A673 (cell line): ENCODE measurements at places on chromosomes 16 and 17.

DNA sequence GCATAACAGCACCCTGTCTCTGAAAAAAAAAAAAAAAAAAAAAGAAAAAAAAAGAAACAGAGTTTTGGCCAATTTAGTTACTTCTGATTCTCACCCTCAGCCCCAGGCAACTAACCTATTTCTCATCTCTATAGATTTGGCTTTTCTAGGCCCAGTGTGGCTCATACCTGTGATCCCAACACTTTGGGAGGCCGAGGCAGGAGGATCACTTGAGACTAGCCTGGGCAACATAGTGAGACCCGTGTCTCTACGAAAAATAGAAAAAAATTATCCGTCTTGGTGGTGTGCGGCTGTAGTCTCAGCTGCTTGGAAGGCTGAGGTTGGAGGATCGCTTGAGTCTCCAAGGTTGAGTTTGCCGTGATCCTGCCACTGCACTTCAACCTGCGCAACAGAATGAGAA lies 8.7 kb downstream of the RPS6KB1 start:
- DNase-seq, result no peak

DNA sequence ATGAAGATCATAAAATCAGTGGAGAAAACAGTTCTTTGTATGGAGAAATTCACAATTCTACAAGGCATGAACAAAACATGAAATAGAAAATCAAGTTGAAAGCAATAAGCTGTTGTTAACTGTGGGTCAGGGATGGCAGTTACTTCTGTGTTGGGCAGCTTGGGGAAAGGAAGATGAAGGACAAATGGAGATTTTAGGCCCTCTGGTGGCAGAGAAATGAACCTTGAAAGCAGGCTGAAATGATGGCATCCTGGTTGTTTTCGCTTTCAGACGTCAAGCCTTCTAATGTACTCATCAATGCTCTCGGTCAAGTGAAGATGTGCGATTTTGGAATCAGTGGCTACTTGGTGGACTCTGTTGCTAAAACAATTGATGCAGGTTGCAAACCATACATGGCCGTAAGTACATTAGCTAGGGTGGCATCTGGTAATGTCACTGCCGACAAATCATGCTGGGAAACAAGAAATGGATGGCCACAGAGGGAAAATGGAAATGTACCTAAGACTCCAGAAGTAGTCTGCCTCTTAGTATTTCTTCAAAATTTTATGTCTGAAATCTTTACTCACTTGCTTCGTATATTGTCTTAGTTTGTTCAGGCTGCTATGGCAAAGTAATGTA lies 108.9 kb downstream of the MAP2K6 start:
- peak; percentile 69 for DNase-seq

GRCh38 chr17:444879-445454 lies 92.4 kb upstream of the RPH3AL start:
- DNase-seq, result no peak

DNA sequence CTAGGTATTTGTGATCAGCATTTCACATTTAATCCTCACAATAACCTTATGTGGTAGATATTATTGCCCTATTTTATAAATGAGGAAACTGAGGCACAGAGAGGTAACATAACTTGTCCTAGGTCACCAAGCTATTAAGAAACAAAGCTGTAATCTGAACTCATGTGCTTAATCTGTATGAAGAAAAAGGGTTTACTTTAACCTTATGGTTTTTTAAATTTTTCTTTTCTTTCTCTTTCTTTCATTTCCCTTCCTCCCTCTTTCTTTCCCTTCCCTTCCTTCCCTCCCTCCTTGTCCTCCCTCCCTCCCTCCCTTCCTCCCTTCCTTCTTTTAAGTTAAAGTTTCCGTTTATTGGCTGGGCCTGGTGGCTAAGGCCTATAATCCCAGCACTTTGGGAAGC lies 105.2 kb upstream of the AMZ2 start:
- no peak for DNase-seq

GRCh38 chr16:84511831-84512230 lies 7.4 kb upstream of the MEAK7 start:
- DNase-seq, result no peak

- DNase-seq, result no peak
Observed at GRCh38 chr17:63329876-63330275, 116.2 kb downstream of the CYB561 start.

- no peak for DNase-seq
Observed at GRCh38 chr17:1592751-1593629, 30.4 kb upstream of the PITPNA start.

DNA sequence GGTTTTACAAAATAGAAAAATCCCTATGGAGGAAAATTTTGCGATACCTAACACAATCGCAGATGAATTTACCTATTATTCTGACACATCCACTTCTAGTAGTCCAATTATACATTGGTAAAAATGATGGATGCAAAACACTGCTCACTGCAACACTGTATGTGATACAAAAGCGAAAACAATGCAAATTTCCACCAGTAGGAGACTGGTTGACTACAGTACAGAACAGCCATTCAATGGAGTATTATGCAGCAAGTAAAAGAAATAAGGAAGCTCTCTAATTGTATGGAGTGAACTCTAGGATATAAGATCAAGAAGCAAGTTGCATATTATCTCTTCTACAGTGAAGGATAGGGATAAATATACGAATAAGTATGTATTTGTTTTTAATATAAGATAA lies 48.5 kb downstream of the SETD6 start:
- no peak for DNase-seq

DNA sequence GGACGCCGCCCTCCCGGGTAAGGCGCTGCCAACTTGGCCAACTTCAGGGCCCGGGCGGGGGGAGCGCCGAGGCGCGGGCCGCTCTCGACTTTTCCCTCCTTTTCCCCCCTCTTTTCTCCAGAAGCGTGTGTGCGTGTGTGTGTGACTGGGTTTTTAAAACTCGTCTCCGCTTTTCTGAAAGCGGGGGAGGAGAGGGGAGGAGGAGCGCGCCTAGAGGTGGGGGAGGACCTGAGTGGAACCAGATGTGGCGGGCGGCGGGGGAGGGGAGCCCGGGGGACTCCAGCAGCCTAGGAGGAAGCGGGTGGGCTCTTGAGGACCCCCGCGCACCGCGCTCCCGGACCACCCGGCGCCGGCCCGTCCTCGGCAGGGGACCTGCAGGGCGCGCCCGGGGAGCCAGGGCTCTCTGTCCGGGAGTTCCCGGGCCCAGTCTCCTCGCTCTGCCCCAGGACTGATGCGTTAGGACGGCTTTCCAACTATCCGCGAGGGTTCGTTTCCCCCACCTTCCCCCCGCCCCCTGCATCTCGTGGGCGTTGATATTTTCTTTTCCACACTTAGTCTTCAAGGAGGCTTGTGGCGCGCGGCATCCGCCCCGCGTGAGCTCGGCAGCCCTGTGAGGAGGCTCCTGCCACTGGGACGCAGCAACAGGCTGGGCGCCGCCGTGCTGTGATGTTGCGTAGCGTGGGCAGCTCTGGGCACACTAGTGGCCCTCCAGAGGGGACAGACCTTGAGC lies 599 bp downstream of the MRC2 start:
- DNase-seq, result peak; percentile 87

DNA sequence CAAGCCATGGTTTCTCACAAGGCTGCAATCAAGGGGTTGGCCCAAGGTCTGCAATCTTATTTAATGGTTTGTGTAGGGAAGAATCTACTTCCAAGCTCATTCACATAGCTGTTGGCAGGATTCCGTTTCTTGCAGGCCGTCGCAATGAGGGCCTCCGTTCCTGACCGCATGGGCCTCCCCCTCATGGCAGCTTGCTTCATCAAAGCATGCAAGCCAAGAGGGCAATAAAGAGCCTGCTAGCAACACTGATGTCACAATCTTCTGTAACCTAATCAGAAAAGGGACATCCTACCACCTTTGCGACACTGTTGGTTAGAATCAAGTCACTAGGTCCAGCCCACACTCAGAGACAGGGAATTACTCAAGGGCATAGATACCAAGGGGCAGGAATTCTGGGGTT lies 95.5 kb downstream of the CCT6B start:
- no peak for DNase-seq

DNA sequence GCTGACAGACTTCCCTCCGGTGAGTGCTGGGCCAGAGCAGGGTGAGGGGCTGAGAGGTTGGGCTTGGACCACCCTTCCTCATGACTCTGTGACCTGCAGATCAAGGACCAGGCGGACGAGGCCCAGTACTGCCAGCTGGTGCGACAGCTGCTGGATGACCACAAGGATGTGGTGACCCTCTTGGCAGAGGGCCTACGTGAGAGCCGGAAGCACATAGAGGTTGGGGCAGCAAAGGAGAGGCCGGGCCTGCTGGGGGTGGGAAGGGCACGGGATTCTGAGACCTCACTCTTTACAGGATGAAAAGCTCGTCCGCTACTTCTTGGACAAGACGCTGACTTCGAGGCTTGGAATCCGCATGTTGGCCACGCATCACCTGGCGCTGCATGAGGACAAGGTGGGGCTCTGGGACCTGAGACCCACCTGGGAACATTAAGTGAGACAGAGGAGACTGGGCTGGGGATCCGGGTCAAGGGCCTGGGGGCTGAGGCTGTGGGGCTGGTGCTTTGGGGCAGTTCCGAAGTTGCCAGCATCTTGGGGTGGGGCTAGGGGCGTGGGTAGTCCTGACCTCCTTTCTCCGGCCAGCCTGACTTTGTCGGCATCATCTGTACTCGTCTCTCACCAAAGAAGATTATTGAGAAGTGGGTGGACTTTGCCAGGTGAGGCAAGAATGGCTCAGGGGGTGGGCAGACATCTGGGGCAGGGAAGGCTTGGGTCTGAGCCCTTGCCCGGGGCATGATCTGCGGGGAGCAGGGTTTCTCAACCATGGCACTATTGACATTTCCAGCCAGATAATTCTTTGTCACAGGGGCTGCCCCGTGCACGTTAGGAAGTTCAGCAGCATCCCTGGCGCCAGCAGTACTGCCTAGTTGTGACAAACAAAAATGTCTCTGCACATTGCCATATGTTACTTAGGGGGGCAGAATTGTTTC lies 2.2 kb downstream of the BCKDK start:
- DNase-seq, result no peak

DNA sequence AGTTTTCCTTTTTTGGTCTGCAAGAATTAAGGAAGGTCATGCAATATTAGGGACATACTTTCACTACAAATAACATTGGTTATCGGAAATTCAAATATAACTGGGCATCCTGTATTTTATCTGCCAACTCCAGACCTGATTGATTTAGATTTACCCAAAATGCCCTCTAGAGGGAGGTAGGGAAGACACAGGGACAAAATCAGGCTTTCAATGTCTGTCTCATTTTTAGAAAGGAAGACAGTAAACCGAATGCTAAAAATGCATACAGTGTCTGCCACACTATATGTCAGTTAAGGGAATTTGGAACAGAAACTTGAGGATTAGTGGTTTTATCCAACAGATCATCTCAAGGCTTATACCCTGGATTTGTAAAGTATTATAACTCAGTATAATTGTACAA lies 161.7 kb upstream of the SOX9 start:
- DNase-seq, result peak; percentile 42

GRCh38 chr17:11031787-11032186 lies 193.9 kb upstream of the PIRT start:
- DNase-seq, result peak; percentile 7

DNA sequence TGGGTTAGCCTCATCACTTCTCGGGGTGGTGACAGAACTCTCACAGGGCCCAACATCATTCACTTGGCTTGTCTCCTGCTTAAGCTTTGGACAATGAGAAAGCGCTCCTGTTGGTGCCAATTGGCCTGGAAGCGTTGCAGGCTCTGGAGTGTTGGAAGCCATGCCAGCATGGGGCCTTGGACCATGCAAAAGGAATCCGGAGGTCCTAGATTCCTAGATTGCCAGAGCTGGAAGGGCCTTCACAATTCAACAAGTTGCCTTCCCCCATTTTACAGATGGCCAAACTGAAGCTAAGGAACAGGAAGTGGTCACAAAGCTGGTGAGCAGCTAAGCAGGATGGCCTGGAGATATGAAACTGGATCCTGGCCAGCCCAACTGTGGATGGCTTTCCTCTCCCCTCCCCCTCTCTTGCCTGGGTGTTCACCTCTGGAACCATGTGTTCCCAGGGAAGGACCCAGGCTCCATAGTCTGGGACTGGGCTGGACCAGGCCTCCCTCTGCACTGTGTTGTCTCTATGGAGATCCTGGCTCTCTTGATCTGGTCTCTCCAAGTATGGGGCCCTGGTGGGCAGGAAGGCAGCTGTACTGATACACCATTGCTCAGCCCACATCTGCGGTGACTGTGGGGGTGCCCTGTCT lies 6.0 kb upstream of the IGFBP4 start:
- no peak for DNase-seq

- DNase-seq, result peak; percentile 91
Observed at GRCh38 chr17:18033442-18034099, 5.4 kb downstream of the ATPAF2 start.

- DNase-seq, result no peak
Observed at GRCh38 chr16:81427219-81427618, 17.4 kb upstream of the CMIP start.

- no peak for DNase-seq
Observed at GRCh38 chr16:84115919-84116719, 623 bp downstream of the MBTPS1 start.

DNA sequence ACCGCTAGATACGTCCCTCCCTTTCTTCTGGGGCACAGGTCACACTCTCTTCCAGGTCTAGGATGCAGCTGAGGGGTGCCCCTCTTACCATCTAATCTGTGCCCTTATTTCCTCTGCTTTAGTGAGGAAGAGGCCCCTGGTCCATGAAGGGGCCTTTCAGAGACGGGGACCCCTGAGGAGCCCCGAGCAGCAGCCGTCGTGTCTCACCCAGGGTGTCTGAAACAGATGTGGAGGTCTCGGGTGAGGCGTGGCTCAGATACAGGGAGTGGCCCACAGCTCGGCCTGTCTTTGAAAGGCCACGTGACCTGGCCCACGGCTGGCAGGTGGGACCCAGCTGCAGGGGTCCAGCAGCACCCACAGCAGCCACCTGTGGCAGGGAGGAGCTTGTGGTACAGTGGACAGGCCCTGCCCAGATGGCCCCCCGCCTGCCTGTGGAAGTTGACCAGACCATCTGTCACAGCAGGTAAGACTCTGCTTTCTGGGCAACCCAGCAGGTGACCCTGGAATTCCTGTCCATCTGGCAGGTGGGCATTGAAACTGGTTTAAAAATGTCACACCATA lies 15.6 kb downstream of the SCGB1C2 start:
- DNase-seq, result no peak

- no peak for DNase-seq
Observed at GRCh38 chr17:28879886-28880571, 17.5 kb downstream of the FLOT2 start.

DNA sequence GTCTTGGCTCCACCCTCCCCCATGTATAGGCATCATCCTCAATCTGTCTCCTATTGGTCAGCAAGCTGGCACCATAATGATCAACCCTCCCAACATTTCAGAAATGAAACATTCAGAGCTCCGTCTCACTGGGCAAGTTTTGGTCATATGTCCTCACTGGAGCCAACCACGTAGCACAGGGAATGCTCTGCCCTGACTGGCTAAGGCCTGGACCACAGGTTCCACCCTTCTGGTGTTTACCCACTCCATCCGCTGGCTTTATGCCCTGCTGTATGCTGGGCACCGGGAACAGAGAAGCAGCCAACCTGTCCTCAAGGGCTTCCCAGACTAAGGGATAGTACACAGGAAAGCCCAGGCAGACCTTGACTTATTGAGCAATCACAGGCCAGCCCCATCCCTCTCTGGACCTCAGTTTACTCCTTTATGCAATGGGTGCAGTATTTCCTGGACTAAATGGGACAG lies 20.5 kb downstream of the MYO15A start:
- peak; percentile 33 for DNase-seq

- no peak for DNase-seq
Observed at GRCh38 chr16:24685539-24686432, 43.7 kb upstream of the TNRC6A start.

GRCh38 chr17:79925242-79925957 lies 86.2 kb upstream of the CBX4 start:
- DNase-seq, result no peak
